ENCODE measurements at places on chromosomes 5 and 9.
A peak's percentile ranks its signal among the peaks of the same experiment; 100 is the strongest.

DNA sequence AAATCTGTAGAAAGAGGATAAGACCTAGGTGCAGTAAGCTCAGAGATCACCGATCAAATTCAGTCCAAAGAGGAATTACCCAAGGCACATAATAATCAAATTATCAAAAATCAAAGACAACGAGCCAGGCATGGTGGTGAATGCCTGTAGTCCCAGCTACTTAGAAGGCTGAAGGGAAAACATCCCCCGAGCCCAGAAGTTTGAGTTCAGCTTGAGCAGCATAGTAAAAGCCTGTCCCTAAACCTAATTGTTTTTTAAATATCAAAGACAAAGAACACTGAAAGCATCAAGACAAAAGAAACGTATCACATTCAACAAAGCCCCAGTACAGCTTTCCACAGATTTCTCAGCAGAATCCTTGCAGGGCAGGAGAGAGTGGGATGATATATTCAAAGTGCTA, 122.9 kb downstream of the CEP120 start:
- no peak for DNase-seq

DNA sequence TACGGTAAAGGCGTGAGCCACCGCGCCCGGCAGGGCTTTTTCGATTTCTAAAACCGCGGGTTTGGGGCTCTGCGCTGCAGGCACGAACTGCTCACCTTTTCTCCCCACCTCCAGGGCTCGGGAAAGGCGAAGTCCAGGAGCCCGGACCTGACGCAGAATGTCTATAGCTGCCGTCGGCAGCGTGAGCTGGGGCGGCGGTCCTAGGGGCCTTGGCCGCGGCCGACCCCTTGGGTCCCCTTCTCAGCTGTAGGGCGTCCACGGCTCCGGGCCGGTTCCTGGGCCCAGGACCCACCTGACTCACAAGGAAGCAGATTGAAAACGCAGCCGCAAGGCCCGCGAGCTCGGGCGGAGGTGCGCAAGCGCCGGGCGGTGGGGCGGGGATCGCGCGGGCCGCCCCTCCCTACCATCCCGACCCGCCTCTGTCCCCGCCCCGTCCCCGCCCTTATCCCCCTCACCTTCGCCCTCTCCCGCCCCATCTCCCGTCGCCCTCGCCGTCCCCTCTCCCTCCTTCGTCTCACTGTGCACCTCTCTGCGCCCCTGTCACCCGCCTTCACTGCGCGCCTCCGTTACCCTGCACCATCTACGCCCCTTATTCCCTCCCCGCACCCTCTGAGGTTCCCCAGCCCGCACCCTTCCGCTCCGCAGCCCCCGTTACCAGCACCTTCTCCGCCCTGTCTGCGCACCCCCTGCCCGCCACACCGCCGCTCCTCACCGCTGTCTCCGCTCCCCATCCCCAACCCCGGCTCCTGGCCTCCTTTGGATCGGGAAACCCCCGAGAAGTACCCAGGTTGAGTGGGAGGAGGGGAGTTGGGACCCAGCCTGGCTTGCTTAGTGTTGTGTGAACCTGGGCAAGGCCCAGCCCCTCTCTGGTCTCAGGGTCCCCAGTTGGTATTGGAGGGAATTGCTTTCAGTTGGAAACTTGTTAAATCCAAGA, at the start of gene HDHD3:
Gene HDHD3, minus strand, starts transcription at position 353 of the 934 bp plus-strand sequence. CDS start 2,632 bp downstream, outside the sequence.
- peak; percentile 66 for DNase-seq

- no peak for DNase-seq
Measured at GRCh38 chr5:149745212-149745942, 15.3 kb downstream of the PPARGC1B start.

- DNase-seq, result no peak
Measured at GRCh38 chr9:113640418-113640817, 176.9 kb downstream of the RGS3 start.

DNA sequence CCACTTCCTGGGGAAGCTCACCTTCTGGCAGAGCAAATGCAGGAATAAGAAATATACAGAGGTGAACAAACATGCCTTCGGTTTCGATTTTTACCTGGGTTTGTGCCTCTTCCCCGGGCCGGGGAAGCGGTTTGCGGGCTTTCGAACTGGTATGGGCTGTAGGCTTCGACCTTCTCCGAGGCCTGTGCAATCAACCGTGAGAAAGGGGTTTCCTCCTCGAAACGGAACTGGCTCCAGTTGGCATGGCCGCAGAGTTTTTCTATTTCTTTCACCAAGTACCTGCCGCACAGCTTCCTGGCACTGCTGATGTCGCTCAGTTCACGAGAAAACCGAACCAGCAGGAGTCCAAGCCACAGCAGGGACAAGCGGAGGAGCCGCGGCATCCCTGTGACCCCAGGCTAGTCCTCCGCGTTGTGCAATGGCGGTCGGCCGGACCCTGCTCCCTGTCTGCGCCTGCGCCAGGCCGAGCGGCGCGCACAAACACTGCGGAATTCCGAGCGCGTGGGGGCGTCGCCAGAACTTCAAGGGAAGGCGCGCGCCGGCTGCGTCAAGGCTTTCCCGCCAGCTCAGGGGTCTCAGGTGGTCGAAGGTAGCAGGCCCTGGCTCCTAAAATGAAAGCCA, at the start of gene INSL6:
Gene INSL6, minus strand, starts transcription at position 420 of the 621 bp plus-strand sequence. Its CDS starts 37 bp downstream, at position 383.
- no peak for DNase-seq

DNA sequence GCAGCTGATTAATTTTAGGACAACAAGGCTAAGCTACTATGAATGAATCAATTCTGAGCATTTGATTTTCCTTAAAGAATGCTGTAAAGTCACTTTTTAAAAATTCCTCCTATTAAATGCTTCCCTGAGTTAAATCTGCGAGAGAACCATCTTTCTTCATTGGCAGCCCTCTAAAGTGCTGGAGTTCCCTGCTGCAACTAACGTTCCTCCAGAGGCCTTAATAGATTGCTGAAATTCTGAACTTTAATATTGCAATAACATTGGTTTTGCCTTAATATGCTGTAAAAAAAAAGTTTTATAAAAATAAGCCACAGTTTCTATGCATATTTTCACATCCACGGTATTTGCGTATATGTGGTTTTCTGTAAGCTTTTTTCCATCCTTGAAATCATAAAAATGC, 298.0 kb upstream of the PIK3R1 start:
- no peak for DNase-seq

DNA sequence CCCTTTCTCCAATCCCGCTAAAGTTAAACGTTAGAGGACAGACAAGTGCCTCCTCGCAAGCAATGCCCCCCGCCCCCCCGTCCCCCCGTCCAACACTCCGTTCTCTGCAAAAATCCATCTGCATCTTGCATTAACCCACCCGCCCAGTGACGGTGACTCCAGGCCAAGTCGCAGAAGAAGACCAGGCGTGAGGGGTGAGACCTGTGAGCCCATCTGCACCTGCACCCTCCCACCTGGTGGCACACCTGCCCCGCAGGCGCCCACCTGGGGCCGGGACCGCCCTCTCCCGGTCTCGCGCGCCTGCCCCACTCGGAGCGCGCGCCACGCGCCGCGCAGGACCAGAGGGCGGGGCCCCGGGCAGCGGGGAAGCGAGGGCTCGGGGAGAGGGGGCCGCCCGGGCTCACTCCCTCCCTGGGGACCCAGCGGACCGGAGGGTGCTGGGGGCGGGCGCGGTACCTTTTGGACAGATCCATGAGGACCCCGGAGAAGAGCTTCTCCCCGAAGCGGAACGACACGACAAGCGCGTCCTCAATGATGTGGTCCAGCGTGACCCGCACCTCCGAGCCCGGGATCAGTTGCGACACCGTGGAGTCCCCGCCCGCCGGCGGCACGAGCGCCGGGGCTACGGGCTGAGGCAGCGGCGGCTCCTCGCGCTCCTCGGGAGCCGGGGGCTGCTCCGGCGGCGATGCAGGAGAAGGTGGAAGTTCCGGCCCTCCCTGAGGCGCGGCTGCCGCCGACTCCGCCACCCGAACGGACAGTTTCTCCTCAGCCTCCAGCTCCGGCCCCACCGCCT, 705 bp downstream of the PWWP2A start:
- DNase-seq, result peak; percentile 11

DNA sequence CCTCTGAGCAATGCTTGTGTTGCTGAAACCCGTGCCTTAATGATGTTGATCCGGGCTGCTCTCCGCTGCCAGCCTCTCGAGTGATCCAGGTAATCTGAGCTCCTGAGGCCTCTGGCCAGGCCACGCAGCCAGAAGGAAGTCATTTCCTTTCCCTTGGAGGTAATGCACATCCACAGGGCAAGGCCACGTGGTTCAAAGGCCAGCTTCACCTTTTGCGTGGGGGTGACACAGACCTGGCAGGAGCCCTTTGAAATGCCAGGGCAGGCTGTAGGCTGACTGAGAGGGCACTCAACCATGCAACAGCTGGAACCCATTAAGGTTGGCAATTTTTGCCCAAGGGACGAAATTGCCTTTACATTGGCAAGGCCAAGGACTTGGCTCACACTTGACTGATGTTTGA, 80.4 kb downstream of the LIX1 start:
- no peak for DNase-seq

DNA sequence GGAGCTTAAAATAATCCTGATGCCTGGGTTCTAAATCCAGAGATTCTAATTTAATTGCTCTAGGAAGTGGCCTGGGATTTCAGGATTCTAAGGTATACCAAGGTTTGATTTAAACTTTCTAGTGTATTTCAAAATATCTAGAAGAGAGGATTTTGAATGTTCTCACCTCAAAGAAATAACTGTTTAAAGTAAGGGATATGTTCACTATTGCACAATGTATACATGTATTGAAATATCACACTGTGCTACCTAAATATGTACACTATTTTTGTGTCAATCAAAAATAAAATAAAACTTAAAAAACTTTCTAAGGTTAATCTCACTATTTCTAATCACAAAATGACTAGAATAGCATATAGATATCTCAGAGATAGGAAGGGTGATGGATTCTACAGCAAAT, 34.0 kb downstream of the TNFSF8 start:
- no peak for DNase-seq

GRCh38 chr5:55897905-55898304, 46.7 kb downstream of the IL31RA start:
- no peak for DNase-seq

DNA sequence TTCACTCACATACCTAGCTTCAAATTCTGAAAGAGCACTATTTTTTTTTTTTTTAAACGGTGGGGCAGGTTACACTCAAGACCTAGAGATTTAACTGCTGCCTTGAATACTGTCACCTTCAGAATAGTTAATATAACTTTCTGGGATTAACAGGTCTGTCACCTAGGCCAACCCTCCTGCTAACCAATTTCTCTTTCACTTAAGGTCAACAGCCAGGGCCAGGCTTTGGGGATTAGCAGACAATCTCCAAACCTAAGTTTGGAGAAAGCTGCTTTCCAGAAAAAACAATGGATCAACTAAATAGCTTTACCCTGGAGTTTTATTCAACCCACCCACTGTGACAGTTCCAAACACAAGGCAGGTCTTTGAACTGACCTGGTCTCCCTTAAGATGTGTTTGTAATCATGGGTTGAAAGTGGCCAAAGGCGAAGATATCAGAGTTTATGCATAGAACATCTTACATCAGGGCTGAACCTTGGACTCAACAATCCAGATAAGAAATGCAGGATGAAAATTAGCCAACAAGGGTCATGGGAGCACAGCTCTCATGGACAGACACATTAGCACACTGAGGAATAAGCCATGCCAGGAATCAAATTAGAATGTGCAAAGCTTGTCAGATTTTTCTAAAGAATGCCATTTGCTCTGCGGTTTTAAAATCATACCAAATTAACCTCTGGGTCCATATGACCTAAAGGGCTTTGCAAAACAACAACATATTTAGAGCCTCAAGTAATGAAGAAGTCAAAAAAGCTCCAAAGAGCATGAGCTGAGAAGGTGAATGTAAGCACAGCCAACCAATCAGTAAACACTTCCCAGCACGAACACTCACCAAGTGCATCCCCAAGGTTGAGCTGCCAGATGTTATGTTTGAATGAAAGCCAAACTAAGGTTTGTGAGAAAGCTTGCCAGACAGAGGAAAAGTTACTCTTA, 538.5 kb upstream of the DMAC1 start:
- DNase-seq, result no peak

GRCh38 chr9:74838351-74838750, 49.4 kb downstream of the TRPM6 start:
- no peak for DNase-seq

DNA sequence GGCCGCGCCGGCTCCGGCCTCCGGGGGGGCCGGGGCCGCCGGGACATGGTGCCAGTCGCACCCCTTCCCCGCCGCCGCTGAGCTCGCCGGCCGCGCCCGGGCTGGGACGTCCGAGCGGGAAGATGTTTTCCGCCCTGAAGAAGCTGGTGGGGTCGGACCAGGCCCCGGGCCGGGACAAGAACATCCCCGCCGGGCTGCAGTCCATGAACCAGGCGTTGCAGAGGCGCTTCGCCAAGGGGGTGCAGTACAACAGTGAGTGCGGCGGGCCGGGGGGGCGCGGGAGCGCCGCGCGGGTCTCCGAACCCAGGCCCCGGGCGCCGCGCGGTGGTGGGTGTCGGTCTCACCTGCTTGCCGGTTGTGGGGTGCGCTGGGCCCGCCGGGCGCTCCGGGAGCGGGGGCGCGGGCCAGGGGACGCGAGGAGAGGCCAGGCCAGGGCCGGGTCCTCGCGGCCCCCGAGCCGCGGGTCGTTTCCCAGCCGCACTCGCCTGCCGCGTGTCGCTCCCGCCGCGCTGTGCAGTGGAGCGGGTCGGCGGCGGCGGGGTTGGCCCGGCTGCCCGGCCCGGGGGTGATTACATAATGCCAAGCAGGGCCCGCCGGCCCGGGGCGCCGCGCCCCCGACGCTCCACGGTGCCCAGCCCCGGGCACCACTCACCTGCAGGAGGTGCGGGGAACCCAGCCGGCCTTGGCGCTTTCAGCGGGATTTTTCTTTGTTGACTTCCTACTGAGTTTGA, 492 bp downstream of the RABL6 start:
- DNase-seq, result no peak

DNA sequence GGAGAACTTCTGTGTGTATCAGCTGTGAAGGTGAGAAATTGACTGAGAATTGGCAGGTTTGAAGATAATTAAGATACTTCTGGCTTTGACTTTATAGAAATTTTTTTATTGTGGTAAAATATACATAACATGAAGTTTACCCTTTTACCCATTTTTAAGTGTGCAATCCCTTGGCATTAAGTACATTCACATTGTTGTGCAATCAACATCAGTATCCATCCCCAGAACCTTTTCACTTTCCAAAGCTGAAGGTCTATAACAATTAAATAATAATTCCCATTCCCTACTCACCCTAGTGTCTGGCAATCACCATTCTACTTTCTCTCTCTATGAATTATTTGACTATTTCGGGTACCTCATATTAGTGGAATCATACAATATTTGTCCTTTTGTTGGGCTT, 69.9 kb downstream of the ACTBL2 start:
- no peak for DNase-seq

DNA sequence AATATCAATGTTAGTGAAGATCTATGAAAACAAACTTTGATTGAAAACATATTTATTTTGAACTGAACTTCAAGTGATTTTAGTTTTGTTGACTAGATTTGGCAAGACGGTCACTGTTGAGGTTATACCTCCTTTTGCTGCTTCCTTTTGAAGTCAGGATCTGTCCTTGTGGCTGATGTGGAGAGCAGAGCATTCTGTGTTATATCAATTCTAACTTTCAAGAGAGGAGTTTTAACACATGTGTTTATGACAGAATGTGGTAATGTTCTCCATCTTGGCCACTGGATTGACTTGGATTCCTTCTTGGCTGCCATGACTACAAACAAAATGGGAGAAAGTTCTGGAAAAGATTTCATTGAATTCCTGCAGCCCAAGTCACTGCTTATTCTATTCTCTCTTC, 104.0 kb upstream of the ACTBL2 start:
- no peak for DNase-seq

- no peak for DNase-seq
Measured at GRCh38 chr9:95225076-95225725, 92.3 kb downstream of the FANCC start.

All from activated CD4-positive, alpha-beta T cell treated with anti-CD3 and anti-CD28 coated beads for 24 hours (primary cell).